Peyer's patch (tissue), 4 donors: ENCODE measurements at places on chromosomes 6 and 20. TPM values are rescaled to one million over a fixed set of nuclear protein-coding genes. Genes with fewer than 3 reads are reported as not detected.

CD93 gene
- 16.5 TPM for total RNA-seq

SFTA2 gene
- total RNA-seq = not detected

TMC2 gene
- not detected for total RNA-seq

OPN5 gene
- total RNA-seq = not detected

SLC35B2 gene
- total RNA-seq = 26.1 TPM

COX4I2 gene
- not detected for total RNA-seq

HTR1E gene
- not detected for total RNA-seq

NFATC2 gene
- 4.4 TPM for total RNA-seq

PNRC1 gene
- total RNA-seq = 102 TPM

ZNF133 gene
- total RNA-seq = 17.2 TPM

GRCh38 chr20:41617059-41617901, 897 bp downstream of the CHD6 start:
- peak overlapping the region; percentile 35 for H3K27ac ChIP-seq
- no peaks in the 10 kb centered on the region for H3K36me3 ChIP-seq
- peak overlapping the region; percentile 99 for H3K4me3 ChIP-seq
- H3K4me1 ChIP-seq = peaks cover 11% of the 10 kb centered on the region
- peak; percentile 51 for DNase-seq

DNA sequence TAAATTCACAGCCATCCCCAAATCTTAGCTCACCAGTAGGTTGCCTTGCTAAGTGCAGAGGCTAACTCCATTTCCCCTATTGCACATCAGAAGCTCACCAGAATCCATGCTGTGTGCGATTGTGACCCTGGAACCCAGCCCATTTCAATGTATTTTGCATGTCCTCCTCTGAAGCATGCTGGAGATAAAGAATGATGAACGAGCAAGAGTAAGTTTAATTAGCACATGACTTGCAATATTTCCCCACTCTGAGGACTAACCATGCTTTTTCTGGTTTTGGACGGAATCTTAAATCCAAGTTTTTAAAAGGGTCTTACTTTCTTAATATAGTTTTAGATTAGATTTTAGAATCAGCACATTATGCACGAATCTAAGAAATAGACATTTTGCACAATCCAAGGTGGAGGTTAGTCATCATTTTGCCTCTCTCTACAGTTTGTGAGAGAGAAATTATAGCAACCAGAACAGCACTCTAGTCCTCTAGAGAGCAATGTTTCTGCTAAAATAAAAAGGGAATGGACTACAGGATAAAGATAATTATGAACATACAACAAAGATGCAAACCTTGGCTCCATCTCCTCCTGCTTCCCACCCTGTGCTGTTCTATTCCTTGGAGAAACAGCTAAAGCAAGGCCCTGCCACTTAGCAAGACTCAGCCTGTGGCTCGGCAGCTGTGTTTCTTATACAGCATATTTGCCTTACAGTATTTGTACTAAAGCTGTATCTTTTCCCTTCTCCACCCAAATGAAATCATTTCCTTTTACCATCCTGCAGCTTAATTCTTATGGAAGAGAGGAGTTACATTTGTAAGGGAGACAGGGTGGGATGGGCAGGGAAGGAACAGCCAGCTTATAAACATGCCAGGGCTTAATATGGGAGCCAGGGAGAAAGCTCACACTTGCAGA, 24.9 kb upstream of the LAMA4 start:
- H3K36me3 ChIP-seq = no peaks in the 10 kb centered on the region
- DNase-seq = no peak
- peaks cover 4% of the 10 kb centered on the region for H3K4me1 ChIP-seq
- H3K4me3 ChIP-seq = no peak overlapping the region
- no peak overlapping the region for H3K27ac ChIP-seq

GRCh38 chr20:43191946-43192863, 2.5 kb upstream of the PTPRT start:
- no peaks in the 10 kb centered on the region for H3K4me1 ChIP-seq
- H3K4me3 ChIP-seq = no peak overlapping the region
- H3K36me3 ChIP-seq = no peaks in the 10 kb centered on the region
- no peak overlapping the region for H3K27ac ChIP-seq
- no peaks in the 10 kb centered on the region for H3K27me3 ChIP-seq

DNA sequence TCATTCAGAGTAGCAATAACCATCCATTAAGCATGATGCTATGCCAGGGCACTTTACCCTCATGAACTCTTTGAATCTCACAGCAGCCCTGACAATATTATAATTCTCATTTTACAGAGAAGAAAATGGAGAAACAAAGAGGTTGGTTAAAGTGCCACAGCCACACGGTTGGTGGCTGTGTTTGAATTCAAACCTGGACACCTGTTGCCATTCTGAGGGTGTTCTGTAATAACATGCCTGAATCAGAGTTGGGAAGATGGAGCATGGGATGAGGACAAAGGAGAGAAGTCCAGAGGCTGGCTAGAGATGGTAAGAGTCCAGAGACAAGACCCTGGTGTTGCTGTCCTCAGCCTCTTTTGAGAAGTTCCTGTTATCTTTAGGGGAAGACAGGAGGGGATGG, 127.7 kb downstream of the DHX35 start:
- no peak overlapping the region for H3K27ac ChIP-seq
- no peaks in the 10 kb centered on the region for H3K27me3 ChIP-seq
- no peak overlapping the region for H3K4me3 ChIP-seq
- DNase-seq = no peak
- H3K36me3 ChIP-seq = no peaks in the 10 kb centered on the region

- H3K36me3 ChIP-seq = no peaks in the 10 kb centered on the region
- H3K27me3 ChIP-seq = no peaks in the 10 kb centered on the region
- H3K27ac ChIP-seq = no peak overlapping the region
- no peak for DNase-seq
These were observed 69.8 kb upstream of the CCN6 start for GRCh38 chr6:111984081-111984480.

GRCh38 chr6:25229671-25230321, 49.4 kb upstream of the CARMIL1 start:
- no peak overlapping the region for H3K4me3 ChIP-seq
- DNase-seq = no peak
- no peak overlapping the region for H3K27ac ChIP-seq

- no peaks in the 10 kb centered on the region for H3K27me3 ChIP-seq
- H3K27ac ChIP-seq = no peak overlapping the region
- no peak for DNase-seq
- no peak overlapping the region for H3K4me3 ChIP-seq
- no peaks in the 10 kb centered on the region for H3K36me3 ChIP-seq
- peaks cover 34% of the 10 kb centered on the region for H3K4me1 ChIP-seq
These were observed 73.1 kb downstream of the PLEKHG1 start for GRCh38 chr6:150672800-150673199.

- H3K4me1 ChIP-seq = no peaks in the 10 kb centered on the region
- H3K27ac ChIP-seq = no peak overlapping the region
- no peak overlapping the region for H3K4me3 ChIP-seq
- H3K27me3 ChIP-seq = no peaks in the 10 kb centered on the region
- no peak for DNase-seq
These were observed 39.8 kb downstream of the TBXT start for GRCh38 chr6:166127624-166128472.

DNA sequence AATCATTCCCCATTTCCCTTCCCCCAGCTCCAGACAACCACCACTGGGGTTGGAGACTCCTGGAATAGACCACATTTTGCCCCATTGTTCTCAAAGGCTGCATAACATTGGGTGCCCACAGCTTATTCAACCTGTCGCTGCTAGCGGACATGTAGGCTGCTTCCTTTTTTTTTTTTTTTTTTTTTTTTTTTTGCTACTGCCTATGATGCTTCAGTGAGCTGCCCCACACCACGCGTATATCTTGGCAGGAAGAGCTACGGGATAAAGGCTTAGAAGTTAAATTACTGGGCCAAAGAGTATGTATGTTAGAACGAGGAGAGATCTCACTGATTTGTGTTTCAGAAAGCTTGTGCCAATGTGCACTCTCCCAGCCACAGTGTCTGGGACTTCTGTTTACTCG, 7.0 kb downstream of the LBP start:
- no peak overlapping the region for H3K4me3 ChIP-seq
- H3K36me3 ChIP-seq = no peaks in the 10 kb centered on the region

GRCh38 chr6:16130932-16131387, 2.1 kb downstream of the MYLIP start:
- H3K27ac ChIP-seq = peak overlapping the region; percentile 98
- H3K4me3 ChIP-seq = peak overlapping the region; percentile 94
- H3K27me3 ChIP-seq = no peaks in the 10 kb centered on the region
- peaks cover 44% of the 10 kb centered on the region for H3K4me1 ChIP-seq
- peaks cover 4% of the 10 kb centered on the region for H3K36me3 ChIP-seq

GRCh38 chr6:78523622-78524021, 343.7 kb upstream of the IRAK1BP1 start:
- no peak overlapping the region for H3K27ac ChIP-seq
- no peaks in the 10 kb centered on the region for H3K36me3 ChIP-seq
- no peak for DNase-seq
